ENCODE measurements at places on chromosomes 13 and 19. TPM values are rescaled to one million over a fixed set of nuclear protein-coding genes. Genes with fewer than 3 reads are reported as not detected.

The ZNF534 gene
- total RNA-seq: not detected

The NPHS1 gene
- total RNA-seq: not detected

The ADGRE3 gene
- total RNA-seq: not detected

The KLC3 gene
- 0.36 TPM for total RNA-seq

GRCh38 chr19:46191972-46192371, 37.6 kb upstream of the IGFL1 start:
- DNase-seq: no peak

DNA sequence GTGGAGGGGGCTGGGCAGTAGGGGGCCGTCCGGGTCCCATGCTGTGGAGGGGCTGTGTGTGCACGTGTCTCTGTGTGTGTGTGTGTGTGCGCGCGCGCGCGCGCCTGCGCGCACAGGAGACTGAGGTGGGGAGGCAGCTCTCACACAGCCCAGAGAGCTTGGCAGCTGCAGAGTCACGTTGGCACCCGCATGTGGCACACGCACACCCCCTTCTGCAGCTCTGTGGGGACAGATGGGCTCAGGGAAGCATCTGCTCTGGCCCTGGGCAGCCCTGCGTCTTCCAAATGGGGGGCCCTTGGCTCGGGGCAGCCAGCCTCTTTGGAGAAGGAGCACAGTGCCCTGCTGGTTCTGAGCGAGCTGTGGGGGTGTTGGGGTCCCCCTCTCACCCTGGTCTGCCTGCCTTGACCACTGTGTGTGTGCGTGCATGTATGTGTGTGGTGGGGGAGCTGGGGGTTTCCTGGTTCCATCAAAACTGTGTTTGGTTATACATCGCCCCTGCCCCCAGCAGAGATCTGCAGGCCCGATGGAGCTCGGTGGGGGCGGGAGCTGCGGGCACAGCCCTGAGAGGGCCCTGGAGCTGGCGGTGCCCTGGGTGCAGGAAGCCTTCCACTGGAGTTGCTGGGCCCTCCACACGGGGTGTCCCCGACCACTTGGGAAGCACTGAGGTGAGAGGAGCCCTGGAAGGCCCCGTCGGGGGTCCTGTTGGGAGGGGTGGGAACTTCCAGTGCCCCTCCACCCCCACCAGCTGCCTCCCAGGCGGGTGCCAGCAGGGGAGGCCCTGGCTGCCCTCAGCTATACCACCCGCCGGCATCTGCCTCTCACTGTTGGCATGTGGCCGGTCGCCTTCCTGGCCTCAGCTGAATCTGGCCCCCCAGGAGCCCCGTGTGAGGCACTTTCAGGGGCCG, 67.1 kb downstream of the KDM4B start:
- no peak for DNase-seq

DNA sequence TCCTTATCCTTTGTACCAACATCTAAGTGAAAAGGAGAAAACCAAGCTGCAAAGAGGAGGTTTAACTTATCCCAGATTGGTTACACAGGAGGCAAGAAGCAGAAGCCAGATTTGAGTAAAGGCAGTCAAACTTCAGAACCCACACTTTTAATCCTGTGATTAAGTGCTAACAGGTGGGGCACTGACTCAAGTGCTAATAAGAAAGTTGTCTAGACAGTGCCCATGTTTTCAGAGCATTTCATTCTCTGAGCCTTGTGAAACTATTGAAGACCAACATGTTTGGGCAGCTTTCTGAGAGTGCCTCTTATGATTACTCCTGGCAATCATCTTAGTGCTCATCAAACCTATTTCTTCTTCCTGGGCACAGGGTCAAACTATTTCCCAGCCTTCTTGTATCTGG, 380.8 kb downstream of the KCNRG start:
- no peak for DNase-seq

DNA sequence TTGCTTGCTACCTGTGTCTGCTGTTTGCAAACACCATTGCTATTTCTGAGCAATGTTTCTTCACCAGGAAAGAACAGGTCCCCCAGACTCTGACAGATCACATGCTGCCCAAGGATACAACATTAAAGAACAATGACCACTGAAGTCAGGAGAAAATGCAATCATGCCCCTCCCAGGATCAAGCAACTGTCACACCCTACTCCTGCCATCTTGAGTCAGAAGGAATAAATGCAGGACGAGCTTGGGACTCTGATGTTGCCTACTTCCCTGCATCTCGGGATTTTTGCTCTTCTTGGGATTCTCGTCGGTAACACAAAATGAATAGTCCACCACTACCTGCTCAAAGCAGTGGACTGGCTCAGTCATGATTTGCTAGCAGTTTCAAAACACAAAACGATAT, 490.6 kb downstream of the COG6 start:
- peak; percentile 42 for DNase-seq

DNA sequence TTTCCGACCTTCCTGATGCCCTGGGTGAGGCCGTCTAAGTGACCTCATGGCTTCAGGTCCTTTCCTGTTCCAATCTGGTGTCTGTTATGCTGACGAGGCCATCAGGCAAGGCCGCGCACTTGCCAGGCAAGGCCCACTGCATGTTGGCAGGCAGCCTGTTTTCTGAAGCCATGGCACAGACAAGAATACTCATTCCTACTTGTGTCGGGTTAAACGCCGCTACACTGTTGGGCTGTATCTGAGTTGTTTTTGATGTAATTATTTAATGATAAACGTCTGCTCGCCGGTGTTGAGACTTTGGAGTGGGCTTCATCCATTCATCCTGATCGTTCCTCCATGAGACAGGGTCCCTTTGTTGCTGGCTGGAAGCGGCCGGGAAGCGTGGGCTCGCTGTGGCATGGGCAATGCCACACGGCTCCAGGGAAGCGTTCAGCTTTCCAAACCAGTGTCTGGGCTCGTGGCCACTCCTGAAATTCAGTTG, 92.1 kb downstream of the ATP11A start:
- no peak for DNase-seq

GRCh38 chr13:50053844-50054243, 38.6 kb downstream of the KCNRG start:
- DNase-seq: no peak

GRCh38 chr19:38830039-38830733, 1.4 kb downstream of the ECH1 start:
- DNase-seq: no peak

DNA sequence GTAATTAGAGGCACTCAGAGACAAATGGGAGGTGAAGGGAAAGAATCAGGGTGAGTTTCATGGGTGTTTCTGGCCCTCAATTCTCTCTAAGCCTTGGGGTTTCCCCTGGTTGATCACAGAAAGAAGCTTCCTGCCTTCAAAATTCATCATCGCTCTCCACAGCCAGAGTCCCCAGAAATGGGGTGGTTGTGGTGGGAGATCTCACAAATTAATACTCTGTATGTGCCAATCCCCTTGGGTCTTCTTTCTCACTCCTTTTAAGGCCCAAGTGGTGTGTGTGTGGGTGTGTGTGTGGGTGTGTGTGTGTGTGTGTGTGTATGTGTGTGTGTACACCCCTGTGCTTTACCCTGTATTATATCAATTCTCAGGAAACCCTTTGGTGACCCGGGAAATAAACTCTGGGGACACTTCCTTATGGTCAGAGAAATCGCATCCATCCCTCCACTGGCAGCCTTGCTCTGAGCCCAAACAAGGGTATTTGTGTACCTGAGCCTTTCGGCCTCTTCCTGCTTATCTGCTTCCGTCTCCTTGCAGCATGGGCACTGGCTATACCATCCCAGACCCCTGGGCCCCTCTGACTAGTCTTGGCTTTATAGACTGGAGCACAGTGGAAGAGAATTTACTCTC, 2.8 kb upstream of the FCGBP start:
- no peak for DNase-seq

Measured in RPMI7951 (cell line).